ENCODE measurements at places on chromosomes 13 and 19.

- DNase-seq = no peak
Observed at GRCh38 chr13:110565296-110565695, 3.8 kb upstream of the RAB20 start.

- DNase-seq = no peak
Observed at GRCh38 chr13:78383071-78383484, 220.3 kb downstream of the POU4F1 start.

- no peak for DNase-seq
Observed at GRCh38 chr19:14530005-14530348, 583 bp downstream of the TECR start.

DNA sequence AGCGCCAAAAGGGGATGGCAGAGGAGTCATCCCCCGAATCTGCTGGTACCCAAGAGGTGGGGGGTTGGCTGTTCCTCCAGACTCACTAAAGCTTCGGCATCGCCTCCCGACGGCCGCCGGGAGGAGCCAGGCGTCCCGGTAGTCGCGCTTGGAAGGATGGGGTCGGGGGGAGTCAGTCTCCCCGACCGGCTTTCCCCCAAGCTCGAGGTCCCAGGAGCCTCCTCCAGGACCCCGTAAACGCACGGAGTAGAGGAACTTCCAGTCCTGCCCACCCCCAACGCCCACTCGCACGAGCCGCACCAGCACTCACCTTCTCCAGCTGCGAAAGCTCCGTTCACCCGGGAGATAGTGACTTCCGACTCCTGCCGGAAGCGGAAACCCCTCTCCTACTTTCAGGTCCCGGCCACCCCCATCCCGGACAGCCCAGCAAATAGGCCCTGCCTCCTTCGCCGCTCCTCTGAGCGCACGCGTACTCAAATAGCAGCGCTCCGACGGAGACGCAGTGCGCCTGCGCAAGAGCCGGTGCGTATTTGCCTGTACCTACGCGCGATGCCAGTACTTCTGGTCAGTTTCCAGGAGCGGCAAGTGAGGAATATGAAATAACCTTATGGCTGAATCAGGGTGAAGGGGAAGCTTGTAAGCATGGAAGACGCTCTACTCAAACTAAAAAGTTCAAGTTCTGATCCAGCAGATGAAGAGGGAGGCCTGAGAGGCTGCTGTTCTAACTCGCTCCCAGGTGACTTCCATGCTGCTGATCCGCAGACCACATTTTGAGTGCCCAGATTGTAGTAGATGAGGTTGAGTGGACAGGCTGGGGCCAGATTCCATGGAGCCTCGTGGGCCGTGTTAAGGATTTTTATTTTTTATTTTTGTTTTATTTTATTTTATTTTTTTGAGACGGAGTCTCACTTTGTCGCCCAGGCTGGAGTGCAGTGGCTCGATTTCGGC, at the start of gene ELOF1:
ELOF1 (minus strand) TSS at position 350 of the 948 bp plus-strand sequence. CDS start 4,883 bp downstream, outside the sequence.
- peak; percentile 97 for DNase-seq

DNA sequence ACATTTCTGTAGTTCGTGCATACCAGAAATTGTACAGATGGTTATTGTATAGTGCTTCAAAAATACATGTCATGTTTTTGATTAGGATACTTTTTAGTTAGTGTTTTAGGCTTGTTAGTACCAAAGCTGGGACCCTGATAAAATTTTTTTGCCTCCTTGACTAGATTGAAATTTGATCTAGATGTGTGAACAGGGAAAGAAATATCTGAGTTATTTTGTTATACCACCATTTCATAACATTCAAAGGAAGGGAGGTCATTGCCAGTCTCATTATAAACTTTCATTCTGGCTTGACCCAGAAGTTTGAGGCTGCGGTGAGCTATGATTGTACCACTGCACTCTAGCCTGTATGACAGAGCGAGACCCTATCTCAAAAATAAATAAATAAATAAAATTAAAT, 9.0 kb downstream of the LMO7 start:
- DNase-seq = no peak

- DNase-seq = no peak
Observed at GRCh38 chr13:65623148-65623547, 1607.0 kb downstream of the PCDH9 start.

DNA sequence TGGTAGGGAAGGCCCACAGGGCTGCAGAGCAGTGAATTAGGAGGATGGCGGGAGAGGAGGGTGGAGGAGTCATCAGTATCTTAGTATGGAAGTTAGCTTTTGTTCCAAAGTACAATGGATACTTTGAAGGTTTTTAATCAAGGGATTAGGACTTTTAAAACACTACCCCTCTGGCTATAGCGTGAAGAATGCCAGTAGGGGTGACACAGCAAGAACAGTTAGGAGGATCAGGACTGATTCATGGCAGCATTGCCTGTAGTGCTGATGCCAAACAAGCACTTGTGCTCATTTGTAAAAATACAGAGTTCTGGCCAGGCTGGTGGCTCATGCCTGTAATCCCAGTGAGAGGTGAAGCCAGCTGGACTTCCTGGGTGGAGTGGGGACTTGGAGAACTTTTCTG, 46.2 kb downstream of the SKA3 start:
- DNase-seq = no peak

- DNase-seq = no peak
Observed at GRCh38 chr19:803099-803561, 5.9 kb downstream of the PTBP1 start.

- DNase-seq = peak; percentile 99
Observed at GRCh38 chr19:36054119-36054732, at the start of gene THAP8. THAP8 (minus strand) TSS chr19:36054285; CDS start chr19:36054217, 68 bp downstream.

DNA sequence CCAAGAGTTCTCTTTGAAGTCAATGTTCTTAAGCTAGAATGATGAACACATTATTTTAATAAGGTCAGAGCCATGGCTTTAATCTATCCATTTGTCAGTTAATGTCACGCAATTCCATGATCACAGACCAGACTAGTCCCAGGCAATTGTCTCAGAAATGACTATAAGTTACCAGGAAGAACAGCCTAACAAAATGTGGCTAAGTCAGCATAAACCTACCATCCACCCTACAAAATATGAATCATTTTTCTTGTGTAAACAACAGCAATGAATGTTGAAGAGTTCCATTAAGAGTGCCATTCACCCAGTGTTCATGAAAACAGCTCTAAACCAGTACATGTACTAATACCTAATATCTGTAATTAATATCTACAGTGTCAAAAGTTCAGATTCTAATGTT, 127.5 kb downstream of the KCTD12 start:
- no peak for DNase-seq

DNA sequence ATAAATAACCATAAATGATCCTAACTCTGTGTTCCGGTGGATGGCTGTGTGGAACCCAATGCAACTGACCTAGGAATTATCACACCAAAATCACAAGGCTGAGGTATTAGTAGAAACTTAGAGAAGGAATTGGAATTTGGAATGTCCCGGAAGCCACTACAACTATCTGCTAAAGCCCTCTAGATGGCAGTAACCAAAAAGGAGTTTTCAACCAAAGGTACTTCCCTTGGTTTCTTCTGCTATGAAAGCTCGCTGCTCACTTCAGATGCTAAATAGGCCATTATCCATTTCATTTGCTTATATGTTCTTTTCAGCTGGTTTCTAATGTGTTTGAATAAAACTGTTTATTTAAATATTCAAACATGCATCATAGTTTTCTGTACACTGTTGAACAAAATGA, 1589.1 kb upstream of the SPRY2 start:
- no peak for DNase-seq

DNA sequence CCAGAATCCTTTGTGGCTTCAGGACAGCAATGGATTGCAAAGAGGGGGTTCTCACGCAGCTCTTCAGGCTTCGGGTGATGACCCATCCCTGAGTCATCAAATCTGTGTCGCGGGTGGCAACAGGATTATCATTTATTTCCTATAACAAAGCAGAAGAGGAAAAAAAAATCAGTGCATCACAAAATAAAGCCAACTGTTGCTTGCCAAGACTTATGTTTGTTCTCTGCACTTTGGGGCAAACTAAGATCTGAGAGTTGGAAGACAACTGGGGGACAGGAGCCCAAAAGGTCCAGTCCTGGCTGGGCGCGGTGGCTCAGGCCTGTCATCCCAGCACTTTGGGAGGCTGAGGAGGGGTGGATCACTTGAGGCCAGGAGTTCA, 6.4 kb downstream of the GNA15 start:
- DNase-seq = no peak

DNA sequence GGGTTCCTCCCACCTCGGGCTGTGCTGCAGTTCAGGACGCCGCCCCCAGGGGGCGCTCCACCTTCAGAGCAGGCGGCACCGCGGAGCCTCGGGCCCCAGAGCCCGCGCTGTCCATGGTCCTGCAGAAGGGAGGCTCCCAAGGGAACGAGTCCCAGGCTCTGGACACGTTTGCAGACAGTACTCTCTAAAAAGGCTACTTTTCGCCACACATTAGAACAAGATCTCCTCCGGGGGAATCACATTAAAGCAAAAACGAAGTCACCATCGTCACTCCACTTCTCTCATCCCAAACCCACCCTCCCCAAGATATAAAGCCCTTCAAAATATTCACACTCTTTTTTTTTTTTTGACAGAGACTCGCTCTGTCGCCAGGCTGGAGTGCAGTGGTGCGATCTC, 4.6 kb upstream of the SIGLEC10 start:
- peak; percentile 68 for DNase-seq

DNA sequence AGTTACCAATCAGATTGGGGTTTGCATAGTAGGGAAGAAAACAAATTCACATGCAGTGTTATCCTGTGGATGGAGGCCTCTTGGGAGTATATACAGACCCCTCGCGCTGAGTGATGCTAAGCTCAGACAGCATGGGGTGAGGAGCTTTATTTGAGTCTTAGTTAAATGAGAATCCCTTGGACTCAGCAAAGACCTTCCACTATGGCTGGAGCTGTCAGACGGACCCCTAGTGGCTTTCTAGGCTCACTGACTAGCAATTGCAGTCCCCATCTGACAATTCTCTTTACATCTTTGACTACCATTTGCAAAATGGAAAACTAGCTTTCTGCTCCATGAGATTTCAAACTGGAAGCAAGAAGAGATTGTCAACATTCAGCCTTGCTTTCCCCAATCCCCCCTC, 90.4 kb downstream of the STOML3 start:
- no peak for DNase-seq

GRCh38 chr13:28889086-28889732, 69.1 kb downstream of the MTUS2 start:
- no peak for DNase-seq
